Urothelium cell line (cell line): ENCODE measurements at places on chromosomes 4 and X.
A peak's percentile ranks its signal among the peaks of the same experiment; 100 is the strongest.

GRCh38 chrX:120450163-120450562 lies 18.9 kb downstream of the LAMP2 start:
- DNase-seq: no peak

DNA sequence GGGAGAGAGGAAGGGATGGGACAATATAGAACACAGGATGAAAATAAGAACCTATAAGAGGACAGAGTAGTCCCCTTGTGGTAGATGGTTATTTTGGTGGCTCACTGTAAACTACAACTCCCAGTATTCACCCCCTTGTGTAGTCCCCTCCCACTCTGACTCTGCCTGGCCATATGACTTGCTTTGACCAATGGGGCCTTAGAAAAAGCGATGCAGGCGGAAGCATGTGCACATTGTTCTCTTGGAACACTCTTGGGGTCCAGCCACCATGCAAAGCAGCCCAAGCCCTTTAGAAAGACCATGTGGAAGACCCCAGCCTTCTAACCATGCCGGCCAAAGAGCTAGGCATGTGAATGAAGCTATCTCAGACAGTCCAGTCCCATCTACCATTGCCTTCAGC lies 415.0 kb downstream of the BCOR start:
- no peak for DNase-seq

DNA sequence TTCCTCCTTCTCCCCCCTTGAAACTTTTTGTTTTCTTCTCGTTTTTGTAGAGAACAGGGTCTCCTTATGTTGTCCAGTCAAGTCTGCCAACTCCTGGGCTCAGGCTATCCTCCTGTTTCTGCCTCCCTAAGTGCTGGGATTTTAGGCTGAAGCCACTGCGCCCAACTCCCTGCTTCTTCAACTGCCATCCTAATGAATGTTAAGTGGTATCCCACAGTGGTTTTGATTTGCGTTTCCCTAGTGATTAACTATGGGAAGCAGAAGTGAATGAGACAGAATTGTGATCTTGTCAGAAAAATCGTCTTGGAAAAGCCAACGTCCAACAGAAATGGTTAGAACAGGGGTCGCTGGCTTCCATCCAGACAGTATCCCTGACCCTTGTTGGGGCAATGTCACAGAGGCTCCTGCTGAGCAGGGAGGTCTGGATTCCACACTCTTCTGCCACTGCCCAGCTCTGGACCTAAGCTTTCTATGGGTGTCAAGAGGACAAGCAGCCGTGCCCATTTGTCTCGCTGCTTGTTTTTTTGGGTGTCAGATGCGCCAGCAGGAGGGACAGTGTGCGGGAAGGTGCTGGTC lies 869 bp upstream of the ADD1 start:
- no peak for DNase-seq

GRCh38 chr4:124454772-124455270 lies 257.7 kb downstream of the ANKRD50 start:
- no peak for DNase-seq

GRCh38 chr4:77193511-77194102 lies 36.6 kb downstream of the CCNG2 start:
- no peak for DNase-seq

DNA sequence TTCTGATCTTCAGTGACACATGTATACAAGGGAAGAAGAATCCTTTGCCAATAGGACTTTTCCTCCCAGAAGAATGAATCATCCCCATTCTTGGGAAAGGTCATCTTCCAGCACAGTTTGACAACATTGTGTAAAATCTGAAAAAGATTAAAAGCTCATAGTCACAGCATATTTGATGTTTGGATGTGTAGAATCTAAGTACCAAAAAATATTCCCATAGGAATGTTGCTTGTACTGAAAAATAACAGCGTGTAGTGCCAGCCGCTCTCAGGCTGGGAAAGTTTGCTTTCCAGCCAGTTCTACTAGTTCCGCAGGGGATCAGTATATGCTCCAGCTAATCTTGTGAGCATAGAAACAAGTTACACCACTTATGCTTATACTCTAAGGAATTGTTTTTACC lies 74.7 kb upstream of the IL13RA1 start:
- no peak for DNase-seq

DNA sequence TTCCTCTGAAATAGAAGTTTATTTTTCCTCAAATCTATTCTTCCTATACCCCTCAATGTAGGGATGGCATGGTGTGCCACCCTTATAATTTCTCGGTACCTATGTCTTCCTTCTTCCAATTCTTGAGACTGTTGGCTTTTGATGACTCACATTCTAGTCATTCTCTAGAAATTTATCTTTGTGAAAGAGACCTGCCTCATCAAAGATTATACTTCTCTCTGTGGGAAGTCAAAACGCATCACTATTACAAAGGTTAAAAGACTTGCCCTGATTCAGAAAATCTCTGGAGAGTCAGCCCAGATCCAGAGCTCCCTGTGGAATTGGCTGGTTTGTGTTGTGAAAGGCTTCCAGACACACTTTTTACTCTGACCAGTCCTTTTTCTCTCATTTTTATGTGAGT lies 65.9 kb upstream of the FSTL5 start:
- DNase-seq: peak; percentile 13

DNA sequence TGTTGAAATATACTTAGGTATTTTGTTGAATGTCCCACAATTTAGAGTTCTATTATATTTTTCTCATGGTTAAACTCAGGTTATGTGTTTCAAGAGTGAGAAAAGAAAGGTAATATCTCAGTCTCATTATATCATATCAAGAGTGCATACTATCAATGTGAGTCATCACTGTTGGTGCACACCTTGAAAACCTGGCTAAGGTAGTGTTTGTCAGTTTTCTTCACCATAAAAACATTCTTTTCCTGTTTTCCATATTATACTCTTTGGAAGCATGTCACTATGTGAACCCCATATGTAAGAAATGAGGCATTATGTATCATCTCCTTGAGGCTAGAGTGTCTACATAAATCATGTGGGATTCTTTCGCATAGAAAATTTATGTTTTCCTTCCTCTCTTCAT lies 307.6 kb upstream of the CTSO start:
- DNase-seq: no peak

- no peak for DNase-seq
Measured at GRCh38 chrX:9522378-9523155, 57.7 kb downstream of the TBL1X start.

DNA sequence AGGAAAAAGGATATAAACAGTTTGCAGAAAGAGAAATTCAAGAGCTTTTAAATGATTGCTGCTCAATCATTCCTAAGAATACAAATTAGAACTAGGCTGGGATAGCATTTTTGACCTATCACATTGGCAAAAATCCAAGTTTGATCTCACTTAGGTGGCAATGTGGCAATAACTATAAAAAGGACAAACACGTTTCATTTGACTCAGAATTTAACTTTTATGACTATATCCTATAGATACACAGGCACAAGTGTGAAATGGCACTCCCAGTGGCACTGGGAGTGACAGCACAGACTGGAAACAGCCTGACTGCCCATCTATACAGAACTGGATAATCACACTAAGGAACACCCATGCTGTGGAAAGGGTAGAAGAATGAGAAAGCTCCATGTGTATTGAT lies 11.1 kb downstream of the CENPU start:
- no peak for DNase-seq

DNA sequence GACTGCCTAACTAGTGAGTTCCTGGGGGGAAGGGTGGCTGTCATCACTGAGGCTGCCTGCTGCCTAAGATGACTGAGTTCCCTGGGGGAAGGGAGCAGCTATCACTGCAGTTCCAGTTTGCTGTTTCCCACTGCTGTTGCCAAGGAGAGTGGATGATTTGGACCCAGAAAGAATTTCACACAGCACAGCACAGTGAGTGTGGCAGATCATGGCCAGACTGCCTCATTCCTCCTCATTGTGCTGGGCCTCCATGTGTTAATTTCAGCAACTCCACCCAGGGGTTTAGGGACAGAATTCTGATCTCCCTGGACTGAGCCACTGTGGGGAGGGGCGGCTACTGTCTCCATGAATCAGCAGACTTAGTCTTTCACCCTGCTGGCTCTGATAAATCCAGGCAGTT lies 125.0 kb downstream of the TEX13C start:
- DNase-seq: no peak

GRCh38 chrX:74231625-74232024 lies 72.4 kb upstream of the ZCCHC13 start:
- DNase-seq: no peak

DNA sequence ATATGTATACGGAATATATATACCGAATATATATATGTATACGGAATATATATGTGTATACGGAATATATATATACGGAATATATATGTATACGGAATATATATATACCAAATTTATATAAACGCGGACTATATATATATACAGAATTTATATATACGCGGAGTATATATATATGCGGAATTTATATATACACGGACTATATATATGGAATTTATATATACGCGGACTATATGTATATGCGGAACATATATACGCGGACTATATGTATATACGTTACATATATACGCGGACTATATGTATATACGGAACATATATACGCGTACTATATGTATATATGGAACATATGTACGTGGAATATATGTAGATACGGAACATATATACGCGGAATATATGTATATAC lies 78.6 kb downstream of the ARHGAP36 start:
- no peak for DNase-seq

DNA sequence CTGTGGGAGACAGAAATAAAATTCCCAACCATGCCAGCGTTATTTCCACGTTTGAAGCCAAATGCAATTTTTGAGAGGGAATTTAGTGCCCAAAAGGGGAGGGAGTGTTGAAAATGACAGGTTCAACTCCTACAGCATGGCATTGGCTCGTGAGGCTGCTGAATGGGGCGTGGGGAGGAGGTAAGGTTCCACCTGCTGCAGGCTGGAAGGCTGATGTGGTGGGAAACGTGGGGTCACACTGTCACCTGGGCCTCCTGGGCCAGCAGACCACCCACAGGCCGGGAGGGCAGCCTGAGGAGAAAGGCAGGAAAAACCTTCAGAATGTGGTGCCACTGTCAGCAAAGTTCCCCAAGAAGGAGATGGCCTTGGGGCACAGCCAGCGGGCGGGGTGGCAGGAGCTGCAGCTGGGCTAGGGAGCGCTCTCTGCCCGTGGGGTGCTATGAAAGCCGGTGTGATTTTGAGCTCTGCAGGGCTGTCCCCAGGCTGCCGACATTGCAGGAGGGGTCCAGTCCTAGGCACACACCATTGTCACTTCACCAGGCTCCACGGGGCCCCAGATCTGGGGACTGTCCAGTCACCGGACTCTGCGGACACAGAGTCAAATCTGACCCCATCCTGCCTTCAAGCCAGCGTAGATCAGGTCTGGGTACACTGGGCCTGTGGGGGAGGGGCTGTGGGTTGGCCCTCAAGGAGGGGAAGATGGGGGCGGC lies 19.6 kb downstream of the MSANTD1 start:
- no peak for DNase-seq
